ENCODE measurements at places on chromosomes 12 and 14. TPM values are rescaled to one million over a fixed set of nuclear protein-coding genes. Genes with fewer than 3 reads are reported as not detected.

GRCh38 chr12:107732365-107732764 is 28.6 kb downstream of the PRDM4 start:
- no peak for DNase-seq

DNA sequence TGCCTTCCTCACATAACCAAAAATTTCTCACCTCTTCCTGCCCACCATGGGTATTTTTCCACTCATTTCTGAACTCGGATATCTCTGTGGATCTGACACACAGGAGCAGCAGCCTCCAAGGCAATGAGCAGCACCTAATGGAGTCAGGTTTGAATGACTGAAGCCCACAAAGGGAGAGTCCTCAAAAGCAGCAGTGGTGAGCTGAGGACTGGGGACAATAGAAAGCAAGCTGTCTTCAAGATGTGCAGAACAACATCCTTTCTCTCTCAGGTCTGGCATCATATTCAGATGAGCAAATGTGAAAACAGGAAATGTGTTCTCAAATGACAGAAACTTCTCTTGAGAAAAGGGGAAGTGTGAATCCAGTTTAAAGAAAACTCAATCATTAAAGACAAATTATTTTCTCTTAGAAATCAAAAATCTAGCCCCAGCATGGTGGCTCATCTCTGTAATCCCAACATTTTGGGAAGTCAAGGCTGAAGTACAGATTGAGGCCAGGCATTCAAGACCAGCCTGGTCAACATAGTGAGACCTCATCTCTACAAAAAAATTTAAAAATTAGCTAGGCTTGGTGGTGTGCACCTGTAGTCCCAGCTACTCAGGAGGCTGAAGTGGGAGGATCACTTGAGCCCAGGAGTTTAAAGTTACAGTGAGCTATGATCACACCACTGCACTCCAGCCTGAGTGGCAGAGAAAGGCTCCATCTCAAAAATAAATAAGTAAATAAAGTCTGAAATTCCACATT is 54.2 kb downstream of the C12orf42 start:
- no peak for DNase-seq

Gene KIF5A
- not detected for polyA plus RNA-seq

DNA sequence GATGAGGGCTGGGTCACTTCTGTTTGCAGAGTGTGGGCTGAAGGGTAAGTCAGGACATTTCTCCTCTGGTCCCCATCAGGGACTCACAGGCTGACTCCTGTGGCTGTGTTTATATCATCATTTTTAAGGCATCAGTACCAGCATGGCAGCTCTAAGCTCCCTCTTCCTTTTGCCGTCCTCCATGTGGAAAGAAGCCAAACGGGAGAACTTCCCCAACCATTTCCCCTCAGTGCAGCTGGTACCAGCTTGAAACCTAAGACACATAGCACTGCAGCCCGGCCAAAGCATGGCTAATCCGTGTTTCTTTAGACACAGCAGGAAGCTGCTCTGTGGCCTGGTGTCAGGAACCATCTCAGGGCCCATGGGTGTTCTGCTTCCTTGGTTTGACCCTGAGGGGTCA is 31.9 kb upstream of the ATP2A2 start:
- DNase-seq, result no peak

Gene CNOT2
- 35.7 TPM for polyA plus RNA-seq

Gene POU6F1
- 0.22 TPM for polyA plus RNA-seq
